EH (cell line): ENCODE measurements at places on chromosomes 5 and 9.

DNA sequence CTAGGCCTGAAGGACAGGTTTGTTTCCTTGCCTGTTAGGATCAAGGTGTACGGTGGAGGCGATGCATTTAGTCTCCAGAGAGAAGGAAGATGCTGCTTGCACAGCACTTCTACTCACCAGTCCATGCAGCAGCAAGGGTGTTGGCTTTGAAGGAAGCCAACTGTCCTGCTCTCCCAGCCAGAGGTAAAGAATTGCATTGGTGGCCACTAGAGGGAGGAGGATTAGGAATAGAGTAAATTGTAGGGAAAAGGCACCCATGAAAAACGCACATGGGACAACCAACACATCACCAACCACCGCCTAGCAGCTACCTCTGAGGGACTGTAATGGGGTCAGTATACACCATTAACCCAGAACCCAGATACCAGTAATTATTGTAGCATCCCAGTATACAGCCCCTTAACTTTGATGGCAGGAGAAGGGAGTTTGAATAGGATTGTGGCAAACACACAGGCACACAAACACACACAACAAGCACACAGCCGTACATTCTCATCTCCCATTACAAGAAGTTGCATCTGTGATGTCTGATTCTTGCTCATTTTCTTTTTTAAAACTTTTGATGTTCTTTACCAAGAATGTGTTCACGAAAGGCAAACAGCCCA is 267.7 kb downstream of the ADAMTS6 start:
- DNase-seq: peak; percentile 47

DNA sequence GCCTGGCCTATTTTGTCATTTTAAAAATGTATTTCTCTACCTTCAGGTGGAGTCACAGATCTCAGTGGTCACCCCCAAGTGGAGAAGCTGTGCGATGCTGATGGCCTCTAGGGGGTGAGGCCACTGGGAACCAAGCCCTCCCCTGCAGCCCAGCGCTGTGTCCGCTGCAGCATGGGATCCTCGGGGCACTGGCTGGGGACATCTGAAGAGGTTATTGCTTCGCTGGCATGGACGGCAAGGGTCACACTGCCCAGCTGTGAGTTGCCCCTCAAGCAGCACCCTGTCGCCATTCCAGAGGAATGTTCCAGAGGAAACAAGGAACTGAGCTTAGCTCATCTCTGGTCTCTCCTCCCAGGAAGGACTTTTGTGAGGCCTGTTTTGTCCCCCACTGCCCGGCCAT is 119.6 kb upstream of the S1PR3 start:
- DNase-seq: no peak

DNA sequence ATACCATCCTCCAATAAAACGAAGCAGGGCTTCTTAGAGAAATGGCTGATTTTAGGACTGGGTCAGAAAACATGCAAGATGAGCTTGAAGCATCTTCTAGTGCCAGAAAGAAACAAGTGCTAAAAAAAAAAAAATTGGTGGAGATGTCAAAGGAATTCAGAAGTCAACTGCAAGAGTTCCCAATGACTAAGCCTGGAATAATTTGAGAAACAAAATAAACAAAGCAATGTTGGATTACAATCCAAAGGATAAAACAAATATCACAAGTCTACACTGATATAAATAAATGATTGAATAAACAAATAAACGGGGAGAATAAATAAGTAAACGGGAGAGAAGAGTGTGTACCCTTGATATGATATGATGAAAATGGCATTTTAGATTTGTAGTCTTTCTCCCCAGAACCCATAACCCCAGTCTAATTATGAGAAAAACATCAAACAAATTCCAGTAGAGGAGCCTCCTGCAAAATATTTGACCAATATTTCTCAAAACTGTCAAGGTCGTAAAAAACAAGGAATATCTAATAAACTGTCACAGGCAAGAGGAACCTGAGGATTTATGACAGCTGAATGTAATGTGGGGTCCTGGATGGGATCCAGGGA is 63.5 kb upstream of the CCL21 start:
- peak; percentile 5 for DNase-seq

DNA sequence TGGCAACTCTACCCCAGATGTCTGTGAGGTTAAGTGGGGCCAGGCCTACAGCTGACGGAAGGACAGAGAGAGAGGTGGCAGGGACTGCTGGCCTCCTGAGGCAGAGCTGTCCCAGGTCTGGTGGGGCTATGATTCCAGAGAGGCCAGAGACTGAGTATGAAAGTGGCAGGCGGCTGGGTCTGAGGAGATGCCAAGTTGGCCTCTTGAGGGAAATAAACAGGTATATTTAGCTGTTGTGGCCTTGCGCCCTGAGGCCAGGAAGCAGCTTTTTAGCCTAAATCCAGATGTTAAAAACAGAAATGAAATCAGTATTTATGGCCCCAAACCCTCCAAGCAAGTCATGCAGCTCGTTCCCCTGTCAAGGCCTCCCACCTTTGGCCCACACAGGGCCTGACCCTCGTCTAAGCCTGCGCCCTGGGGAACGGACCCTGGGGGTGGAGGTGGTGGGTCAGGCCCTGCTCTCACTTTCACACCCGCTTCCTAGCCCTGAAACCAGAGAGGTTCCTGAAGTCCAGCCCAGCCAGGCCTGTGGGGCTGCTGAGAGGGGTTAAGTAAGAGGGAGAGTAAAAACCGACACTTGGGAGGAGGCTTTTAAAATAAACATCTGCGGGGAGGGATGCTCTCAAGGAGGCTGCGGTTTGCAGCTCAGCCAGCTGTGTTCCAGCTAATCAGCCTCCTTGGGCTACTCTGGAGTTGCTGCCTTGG is 18.7 kb downstream of the PCDHGC5 start:
- peak; percentile 93 for DNase-seq

GRCh38 chr9:125632321-125633115 is 74.5 kb downstream of the MAPKAP1 start:
- peak; percentile 43 for DNase-seq

DNA sequence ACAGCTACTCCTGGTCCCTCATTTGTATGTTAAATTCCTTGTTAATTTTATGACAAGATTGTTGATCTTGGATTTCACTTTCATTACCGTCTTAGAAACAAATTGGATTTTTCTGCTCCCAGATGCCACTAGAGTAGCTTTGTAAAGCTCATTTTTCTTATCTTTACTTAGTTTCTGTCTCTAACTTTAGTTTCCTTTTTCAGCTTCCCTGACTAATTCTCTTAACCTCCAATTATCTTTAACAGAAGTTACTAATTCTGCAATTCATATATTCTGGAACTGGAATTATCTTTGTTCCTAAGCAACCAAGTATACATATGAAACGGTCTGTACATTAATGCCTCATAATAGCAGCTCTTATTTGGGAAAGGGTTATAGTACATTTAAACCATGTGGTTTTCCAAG is 16.7 kb downstream of the ITGA1 start:
- DNase-seq: no peak

GRCh38 chr9:35758475-35759050 is 4.5 kb upstream of the MSMP start:
- DNase-seq: peak; percentile 4

DNA sequence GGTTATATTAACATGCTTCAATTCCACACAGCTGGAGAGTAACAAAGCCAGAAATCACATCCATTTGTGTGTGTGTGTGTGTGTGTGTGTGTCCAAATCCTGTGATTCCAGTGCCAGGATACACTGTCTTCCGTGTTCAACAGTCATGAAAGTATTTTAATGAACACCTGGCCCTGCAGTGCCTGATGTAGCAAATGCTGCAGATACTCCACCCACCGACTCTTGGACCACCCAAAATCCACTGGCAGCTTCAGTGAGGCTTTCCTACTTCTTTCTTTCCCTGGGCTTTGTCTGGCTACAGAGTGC is 13.1 kb upstream of the INSYN2B start:
- no peak for DNase-seq

DNA sequence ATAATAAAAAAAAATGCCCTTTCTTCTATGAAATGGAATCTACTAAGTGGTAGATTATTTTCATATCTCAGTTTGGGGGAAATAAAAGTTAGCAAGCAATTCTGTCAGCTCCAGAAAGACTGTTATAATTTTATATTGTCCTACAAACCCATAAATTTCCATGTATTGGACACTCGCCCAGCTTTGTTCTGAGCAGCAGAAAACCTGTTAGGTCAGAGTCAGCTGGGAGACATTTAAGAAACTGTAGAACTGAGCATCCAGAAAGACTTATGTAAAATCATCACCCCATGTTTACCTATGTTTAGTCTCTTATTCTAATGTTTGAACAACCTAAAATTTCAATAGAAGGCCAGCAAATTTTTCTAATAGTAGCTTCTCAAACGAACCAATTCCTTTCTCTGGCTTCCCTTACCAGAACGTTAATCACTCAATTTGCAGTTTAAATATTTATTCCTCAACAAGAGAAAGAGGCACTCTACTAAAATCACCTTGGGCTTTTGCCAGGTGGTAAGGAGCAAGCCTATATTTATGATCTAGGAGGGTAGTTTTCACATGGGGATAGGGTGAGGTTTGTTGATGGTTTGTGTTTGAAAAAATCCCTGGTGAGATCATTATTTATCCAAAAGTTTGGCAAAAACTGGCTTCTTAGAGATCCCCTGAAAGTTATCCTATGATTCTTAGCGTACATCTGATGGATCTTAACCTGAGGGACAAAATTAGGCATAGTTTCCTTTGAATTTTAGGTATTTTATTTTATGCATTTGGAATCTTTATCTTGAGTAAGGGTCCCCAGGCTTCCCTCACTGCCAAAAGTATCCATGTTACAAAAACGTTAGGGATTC is 34.4 kb downstream of the MACROH2A1 start:
- DNase-seq: no peak
